A549 (cell line): ENCODE measurements at places on chromosomes 12 and 14.

GRCh38 chr12:51721282-51721940 lies 127.1 kb downstream of the FIGNL2 start:
- DNase-seq: no peak

GRCh38 chr12:119659289-119659897 lies 8.5 kb upstream of the PRKAB1 start:
- DNase-seq: peak; percentile 52

DNA sequence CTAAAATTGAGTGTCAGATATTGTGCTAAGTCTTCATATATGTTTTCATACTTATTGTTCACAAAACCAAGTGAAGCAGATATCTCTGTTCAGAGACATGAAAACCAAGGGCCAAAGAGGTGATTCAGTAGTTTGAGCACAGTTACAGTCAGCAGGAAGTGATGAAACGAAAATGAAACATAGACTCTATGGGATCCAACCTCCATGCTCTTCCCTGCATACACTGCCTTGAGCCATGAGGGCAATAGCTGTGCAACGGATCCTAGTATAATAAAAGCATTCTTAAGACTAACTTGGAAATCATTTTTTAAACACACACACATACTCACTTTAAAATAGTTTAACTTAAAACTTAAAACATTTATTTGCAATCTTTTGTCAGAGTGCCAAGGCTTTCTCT lies 27.9 kb downstream of the ESR2 start:
- DNase-seq: no peak

GRCh38 chr14:29926701-29927375 lies 809 bp downstream of the PRKD1 start:
- DNase-seq: peak; percentile 34

GRCh38 chr12:54521293-54522060 lies 23.9 kb downstream of the NCKAP1L start:
- DNase-seq: no peak

- DNase-seq: no peak
These were observed 1070.7 kb upstream of the NOVA1 start for GRCh38 chr14:27668531-27668930.

DNA sequence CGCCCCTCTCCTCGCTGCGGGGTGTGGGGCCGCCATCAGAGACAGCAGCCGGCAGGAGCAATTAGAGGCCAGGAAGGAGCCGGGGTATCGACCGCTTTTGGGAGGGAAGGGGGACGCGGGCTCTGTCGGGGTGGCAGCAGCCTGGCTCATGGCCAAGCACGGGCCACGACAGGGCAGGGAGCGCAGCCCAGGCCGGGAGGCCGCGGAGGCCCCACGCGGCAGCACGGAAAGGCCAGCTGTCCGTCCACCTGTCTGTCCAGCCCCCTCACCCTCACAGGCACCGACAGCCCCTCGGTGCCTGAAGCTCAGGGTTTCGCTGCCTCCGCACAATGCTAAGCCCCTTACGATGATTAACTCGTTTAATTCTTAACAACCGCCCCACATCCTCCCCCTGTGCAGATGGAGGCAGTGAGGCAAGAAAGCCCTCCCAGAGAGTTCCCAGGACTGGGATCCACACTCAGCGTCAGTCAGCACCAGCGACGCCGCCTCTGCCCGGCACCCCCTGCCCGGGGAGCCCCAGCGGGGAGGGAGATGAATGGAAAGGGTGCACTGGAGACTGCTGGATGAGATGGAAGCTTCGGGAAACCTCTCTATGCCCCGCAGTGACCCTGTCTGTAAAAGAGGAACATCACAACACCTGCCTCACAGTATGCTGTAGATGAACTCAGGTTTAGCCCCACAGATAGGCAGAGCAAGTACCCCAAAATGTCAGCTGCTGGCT lies 23.7 kb downstream of the NCOR2 start:
- DNase-seq: no peak

- DNase-seq: no peak
These were observed 2.0 kb downstream of the RIMBP2 start for GRCh38 chr12:130714091-130714590.

DNA sequence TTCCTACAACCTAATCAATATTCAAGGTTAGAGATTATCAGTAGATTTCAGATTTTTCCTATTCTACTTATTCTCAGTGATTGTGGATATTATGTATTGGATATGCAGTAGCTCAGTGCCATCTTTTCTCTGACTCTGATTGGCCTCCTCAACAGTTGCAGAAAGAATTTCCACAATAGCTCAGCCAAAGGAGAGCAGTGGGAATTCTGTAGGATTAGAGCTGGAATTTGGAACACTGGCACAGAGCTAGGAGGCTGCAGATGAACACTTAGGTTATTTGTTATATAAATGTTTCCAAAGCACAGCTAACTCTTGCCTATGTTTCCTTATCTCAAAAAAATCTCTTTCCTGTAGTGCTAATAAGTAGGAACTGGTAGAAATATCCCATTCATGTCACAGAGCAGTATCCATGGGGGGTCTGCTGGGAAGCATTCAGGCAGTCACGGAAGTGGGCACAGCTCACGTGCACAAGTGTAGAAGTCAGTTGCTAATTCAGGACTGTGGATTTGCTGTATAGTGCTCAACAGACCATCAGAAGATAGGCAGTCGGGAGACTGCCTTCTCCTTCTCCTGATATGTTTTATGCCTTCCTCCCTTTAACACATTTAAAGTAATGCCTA lies 116.2 kb upstream of the TMEM260 start:
- no peak for DNase-seq

DNA sequence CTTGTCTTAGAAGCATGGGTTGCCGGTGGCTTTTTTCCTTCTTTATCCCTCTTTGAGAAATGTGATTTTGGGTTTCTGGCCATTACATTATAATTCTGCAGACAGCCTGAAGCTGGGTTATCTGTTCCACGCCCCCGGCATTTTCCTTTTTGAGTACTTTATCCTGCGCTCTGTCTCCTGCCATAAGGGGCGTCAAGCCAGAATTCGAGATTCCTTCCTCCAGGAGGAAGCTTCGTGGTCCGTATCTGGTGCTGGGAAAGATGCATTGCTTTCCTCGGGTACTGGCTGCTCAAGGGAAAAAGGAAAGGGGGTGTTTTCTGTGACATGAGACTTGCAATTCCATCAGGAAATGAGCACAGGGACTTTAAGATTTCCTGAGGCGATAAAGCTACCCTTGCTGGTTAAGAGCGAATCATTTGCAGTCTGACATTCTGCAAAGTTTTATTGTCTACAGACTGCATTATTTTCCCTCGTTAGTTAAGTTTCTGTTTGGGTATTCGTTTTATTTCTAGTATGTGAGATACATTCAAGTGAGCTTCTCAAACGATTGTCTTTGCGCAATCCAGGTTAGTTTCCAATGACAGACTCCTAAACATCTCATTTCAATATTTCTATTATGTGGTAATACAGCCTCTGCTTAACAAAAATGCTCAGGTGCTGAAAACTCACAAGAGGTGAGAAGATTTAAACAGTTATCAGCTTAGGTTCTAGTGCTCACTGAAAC lies 694 bp downstream of the AKAP5 start:
- DNase-seq: peak; percentile 31

DNA sequence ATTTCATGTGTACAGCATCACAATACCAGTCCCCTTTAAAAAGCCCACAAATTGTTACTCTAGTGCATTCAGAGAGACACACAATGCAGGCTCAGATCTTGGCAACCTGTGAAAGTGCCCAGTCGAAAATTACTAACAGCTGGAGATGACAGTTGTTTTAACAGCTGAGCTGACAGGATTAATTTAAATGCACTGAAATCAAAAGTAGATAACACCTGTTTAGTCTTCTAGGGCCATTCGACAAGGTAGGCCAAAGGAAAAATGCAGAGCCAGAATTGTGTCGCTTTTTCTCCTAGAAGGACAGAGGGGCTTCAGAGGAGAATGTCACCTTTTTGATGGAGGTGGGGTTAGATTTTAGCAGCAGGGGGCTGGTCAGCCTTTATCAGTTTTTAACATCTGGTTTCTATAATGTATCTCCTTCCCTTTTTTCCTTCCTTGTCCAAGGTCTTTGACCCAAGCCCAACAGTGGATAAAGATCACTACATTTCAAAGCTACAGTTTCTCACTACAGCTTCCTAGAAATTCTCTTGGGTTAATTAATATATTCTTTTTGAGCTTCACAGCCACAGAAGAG lies 139.1 kb downstream of the SOX5 start:
- DNase-seq: no peak

DNA sequence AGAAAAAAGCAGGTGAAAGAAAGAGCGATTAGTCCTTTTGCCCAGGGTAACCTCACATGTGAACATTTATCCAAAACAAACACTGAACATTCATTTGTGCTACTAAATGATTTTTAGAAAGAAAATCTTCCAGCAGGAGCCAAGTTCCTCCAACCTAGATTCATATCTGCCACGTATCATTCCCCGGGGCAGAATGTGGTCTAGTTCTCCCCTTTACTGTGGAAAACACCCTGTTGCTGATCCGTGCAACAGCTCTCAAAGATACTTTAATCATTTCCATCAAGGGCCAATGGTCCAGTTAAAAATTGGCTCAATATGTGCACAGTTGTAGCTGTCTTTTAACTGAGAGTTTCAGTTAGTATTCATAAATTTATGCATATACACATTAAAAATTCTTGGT lies 479.1 kb downstream of the ATP23 start:
- no peak for DNase-seq

DNA sequence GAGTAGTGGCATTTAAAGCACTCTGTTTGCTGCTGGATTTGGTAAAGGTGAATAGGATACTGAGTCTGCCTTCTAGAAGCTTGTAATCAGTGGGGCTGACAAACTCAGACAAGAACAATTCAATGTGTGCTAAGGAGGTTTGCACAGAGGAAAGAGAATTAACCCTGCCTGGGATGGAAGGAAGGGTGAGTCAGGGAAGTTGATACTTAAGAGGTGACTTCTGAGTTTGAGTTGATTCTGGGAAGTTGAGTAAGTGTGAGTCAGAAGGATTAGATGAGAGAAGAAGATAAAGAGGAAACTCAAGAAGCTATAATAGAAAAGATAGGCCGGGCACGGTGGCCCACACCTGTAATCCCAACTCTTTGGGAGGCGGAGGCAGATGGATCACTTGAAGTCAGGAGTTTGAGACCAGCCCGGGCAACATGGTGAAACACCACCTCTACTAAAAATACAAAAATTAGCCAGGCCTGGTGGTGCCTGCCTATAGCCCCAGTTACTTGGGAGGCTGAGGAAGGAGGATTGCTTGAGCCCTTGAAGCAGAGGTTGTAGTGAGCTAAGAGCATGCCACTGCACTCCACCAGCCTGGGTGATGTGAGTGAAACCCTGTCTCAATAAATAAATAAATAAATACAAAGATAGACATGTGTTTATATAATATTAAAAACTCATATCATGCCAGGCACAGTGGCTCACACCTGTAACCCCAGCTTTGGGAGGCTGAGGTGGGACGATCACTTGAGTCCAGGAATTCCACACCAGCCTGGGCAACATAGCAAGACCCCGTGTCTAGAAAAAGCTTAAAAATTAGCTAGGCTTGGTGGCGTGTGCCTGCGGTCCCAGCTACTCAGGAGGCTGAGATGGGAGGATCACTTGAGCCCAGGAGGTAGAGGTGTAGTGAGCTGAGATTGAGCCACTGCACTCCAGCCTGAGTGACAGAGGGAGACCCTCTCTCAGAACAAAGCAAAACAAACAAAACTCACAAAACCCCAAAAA lies 126.8 kb upstream of the CPM start:
- peak; percentile 79 for DNase-seq

GRCh38 chr14:50598765-50599164 lies 38.8 kb downstream of the ATL1 start:
- no peak for DNase-seq
